Left renal cortex interstitium (tissue), 4 donors: ENCODE measurements at places on chromosomes 13 and 19. TPM values are rescaled to one million over a fixed set of nuclear protein-coding genes. Genes with fewer than 3 reads are reported as not detected.

- no peak for DNase-seq
Observed at GRCh38 chr13:41361491-41361890, 50.4 kb downstream of the NAA16 start.

GRCh38 chr13:105641121-105641520 is 894.3 kb downstream of the EFNB2 start:
- no peak for DNase-seq

DNA sequence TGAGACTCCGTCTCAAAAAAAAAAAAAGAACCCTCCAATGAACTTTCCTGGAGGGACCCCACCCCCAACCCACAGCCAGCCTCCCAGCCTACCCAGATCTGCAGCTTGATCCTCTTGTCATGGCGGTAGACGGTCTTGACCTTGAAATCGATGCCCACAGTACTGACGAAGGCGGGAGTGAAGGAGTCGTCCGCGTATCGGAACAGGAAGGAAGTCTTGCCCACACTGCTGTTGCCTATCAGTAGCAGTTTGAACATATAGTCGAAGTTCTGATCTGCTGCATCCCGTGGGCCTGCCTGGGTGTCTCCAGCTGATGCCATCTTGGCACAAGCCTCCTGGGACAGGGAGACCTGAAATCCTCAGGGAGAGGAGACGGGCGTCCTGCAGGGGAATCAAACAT is 2.4 kb downstream of the RAB3D start:
- no peak for DNase-seq

GRCh38 chr13:42125046-42125445 is 76.6 kb downstream of the DGKH start:
- DNase-seq = no peak

DNA sequence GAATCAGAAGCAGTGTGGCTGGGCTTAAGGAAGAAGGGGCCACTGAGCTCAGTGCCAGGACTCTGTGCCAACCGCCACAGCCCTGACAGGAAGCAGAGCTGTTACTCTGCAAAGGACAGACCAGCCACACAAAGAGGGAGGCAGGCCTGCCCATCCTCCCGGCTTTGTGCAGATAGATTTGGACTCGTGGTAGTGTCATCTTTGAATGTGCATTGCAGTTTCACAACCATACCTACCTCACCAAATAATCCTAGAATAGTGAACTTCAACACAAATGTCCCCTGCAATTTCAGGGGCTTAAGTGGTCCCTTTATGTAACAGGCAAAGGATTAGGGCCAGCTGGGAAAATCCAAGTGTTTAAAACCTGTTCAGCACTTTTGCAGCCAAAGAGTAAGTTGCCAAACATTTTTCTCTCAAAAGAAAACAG is 55.1 kb upstream of the CLDN10 start:
- no peak for DNase-seq

- DNase-seq = peak; percentile 21
Observed at GRCh38 chr13:42786715-42787114, 5.3 kb downstream of the FAM216B start.

DNA sequence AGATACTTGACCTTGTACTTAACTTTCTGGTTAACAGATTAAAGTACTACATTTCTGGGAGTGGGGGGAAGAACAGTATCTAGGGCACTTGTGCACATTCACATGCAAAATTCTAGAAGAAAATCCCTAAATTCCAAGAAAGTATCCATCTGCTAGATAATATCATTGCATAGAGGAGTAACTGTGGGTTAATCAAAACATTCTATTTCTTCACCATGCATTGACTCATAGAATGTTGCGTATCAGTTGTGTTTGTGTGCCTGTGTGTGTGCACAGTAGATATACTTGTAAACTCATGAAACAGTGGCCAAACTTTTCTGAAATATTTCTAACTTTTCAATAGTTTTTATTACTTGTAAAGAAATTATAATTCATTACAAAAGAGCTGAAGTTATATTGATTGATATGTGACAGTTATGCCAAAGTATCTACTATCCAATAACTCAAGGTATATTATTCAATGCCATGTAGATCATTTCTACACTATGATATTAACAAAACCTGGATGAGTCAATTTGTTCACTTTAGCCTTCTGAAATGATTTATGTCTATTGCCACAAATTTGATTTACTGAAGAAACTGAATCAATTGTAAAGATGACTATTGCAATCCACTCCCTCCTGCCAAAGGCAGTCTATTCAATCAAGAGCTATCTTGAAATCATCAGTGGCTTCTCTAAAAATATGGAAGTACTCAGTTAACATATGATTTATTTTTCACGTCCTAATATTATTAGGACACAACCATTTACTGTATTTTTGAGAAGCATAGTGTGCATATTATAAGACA is 756.7 kb upstream of the ARGLU1 start:
- no peak for DNase-seq

DNA sequence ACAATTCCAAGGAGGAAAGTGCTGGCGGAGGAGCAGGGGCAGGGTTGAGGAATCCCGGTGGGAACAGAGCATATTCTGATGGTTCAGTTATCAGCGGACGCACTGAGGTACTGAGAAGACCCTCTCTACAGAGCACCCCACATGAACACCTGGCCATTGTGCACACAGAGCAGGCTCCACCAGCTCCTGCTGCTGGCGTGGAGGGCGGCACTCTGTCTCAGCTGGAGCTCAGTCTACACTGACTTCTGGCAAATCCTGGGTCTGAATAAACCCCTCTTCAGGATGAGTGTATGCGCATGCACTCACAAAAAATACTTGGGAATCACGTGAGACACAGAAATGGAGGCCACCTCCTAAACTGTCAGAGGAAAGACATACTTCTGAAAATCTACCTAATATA is 114.4 kb upstream of the IRS2 start:
- no peak for DNase-seq

DNA sequence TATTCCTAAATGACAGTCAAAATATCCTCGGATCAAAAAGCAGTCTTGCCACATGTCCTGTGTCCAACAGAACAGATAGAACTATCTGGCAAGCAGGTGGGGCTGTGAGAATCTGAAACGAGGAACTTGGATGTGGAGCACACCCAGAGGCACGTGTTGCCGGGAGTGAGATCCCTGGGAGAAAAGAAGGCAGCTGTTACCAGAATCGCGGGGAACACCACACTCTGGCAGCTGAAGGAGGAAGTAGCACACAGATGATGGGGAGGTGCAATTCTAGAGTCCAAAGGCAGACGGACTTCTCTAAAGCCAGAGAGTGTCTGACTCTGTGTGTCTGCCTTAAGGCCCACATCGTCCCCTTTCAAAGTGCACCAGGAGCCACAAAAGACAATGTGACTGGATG is 22.3 kb downstream of the SLC7A1 start:
- no peak for DNase-seq

GRCh38 chr19:47740866-47741519 is 4.4 kb upstream of the NOP53 start:
- no peak for DNase-seq

DNA sequence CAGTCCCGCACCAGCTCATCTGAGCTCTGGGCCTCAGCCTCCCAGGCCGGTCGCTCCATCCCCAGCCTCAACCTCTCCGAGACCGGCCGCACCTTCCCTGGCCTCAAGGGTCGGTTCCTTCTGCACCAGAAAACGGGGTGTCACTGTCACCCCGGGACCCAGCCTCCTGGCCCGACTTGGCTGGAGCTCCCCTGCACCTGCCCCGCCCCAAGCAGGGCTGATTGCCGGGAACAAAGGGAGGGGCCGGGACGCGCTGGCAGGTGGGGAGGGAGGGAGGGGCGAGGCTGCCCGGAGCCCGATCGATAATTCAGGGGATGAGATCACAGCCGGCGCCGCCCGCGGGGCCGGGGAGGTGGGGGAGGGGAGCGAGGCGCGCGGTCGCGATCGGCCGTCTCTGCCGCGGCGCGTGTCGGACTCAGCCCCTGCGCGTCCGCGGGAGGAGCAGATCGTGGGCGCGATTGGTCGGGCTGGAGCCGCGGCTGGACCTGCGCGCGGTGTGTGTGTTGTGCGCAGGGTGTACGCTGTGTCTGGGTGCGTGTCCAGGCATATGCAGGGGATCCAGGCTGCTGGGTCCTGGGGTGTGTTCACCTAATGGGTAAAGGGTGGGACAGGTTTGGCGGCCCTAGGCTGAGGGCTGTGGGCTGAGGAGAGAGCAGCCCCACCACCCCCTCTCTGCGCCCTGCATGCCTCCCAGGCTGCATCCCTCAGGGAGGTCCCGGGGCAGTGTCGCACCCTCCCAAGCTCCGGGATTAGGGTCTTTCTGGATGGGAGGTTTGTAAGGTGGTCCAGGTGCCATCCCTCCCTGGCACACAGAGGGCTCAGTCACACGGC is 1.1 kb upstream of the SHC2 start:
- no peak for DNase-seq

- DNase-seq = no peak
Observed at GRCh38 chr13:46355088-46355468, 32.0 kb downstream of the RUBCNL start.

DNA sequence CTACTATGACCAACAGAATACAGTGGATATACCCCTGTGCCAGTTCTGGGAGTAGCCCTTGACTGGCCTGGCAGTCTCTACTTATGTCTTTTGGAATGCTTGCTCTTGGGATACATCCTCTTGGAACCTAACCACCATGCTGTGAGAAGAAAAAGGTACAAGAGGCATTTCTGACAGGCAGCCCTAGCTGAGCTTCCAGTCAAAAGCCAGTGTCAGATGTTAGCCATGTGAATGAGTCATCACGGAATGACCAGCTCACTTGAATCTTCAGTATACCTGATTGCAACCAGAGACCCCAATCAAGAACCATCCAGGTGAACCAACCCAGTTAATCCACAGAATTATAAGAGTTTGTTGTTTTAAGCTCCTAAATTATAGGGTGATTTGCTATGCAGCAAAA is 4.1 kb downstream of the CCDC169 start:
- DNase-seq = no peak

DNA sequence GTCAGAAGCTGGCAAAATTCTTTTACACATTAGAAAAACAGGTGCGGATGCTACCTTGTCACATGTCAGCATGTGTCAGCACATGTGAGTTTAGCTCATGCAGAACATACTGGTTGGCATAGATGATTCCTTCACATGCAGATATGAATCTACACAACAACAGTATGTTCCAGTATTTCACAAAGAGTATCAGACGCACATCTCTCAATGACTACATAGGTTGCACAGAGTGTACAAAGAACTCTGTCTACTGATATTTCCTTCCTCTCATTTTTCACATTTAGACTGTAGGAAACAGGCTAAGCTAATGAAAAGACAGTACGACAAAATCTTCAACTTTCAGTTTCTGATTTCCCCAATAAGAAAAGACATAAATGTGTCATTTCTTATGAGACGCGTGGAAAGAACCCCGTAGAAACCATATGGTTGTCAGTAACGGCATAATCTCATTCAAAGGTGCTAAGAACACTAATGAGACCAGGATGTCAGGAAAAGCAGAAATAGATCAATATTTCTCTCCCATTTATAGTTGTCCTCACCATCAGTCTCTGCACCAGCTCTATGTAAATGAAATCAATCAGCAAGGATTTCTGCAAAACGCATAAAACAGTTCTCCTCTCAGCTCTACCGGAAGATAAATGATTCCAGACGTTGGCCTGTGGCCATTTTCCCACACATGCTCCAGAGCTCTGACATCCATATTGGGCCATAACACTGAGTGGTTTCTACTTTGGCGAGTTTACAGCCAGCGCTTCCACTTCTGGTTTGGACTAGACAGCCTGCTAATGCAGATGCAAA is 81.2 kb downstream of the STARD13 start:
- DNase-seq = peak; percentile 77

- no peak for DNase-seq
Observed at GRCh38 chr19:11209839-11210655, 12.7 kb upstream of the KANK2 start.

DNA sequence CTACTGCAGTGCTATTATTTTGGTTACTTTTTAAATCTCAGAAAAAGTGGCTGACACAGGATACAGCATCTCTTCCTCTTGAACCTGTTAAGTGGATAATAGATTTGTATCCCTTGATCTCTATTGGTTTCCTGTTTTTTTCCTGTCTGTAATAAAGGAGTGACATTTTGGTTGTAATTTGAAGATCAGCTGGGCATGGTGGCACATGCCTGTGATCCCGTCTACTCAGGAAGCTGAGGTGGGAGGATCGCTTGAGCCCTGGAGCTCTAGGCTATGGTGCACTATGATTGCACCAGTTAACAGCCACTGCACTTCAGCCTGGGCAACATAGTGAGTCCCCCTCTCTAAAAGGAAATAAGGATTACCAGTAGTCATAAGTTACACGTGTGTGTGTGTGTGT is 46.8 kb downstream of the METTL21C start:
- DNase-seq = no peak

DNA sequence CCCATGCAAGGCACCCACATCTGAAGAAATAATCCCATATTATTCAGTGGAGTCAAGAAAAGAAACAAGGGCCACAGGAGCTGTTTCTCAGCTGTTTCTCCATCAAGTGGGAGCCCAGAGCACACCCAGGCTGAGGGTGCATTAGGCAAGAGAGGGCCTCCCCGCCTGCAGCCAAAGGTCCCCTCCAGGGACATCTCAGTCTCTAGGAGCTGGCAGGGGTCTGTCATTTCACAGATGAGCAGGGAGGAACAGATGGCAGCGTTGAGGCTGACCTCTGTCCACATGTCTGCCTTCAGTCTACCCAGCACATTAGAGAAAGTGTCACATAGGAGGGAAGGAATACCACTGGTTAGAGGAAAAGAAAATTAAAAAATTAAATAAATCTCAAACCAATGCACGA is 157.7 kb downstream of the ZNF536 start:
- DNase-seq = no peak

CPAMD8 gene
- 32.8 TPM for polyA plus RNA-seq

CRLF1 gene
- polyA plus RNA-seq = 7.7 TPM

ZNF416 gene
- polyA plus RNA-seq = 9.4 TPM

LGALS4 gene
- 3.0 TPM for polyA plus RNA-seq

MEF2B gene
- 4.2 TPM for polyA plus RNA-seq
